Activated CD8-positive, alpha-beta T cell treated with anti-CD3 and anti-CD28 coated beads, Interleukin-2, amount 10 ng/mL, durations not matched to agents 7 days and 5 days (primary cell): ENCODE measurements at places on chromosomes 16 and 17. TPM values are rescaled to one million over a fixed set of nuclear protein-coding genes. Genes with fewer than 3 reads are reported as not detected.

The CALB2 gene
- not detected for total RNA-seq

The ZFPM1 gene
- 15.8 TPM for total RNA-seq

The CHST5 gene
- total RNA-seq: not detected

The ANKFN1 gene
- not detected for total RNA-seq

The CFAP97D1 gene
- not detected for total RNA-seq

The SPDYE4 gene
- total RNA-seq: not detected

The SLC16A5 gene
- 4.6 TPM for total RNA-seq

The KRTAP4-6 gene
- total RNA-seq: not detected

DNA sequence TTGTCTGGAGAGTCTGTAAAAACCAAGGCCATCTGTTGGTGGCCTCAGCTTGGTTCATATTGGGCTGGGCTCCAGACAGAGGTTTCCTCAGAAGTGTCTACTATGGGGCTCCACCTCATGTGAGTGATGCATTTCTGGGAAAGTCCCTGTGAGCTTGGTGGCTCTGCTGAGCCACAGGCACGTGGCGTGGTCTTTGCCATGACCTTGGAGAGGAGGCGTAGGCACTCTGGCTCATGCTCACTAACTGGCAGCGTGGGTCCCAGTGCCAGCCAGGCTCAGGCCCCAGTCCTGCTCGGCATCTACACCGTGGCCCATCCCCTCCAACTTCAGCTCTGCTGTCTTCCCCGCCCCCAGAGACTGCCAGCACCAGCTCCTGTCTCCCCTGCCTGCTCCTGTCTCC lies 10.7 kb upstream of the SMTNL2 start:
- H3K36me3 ChIP-seq: no peaks in the 10 kb centered on the region
- peaks cover 9% of the 10 kb centered on the region for H3K27me3 ChIP-seq
- peaks cover 11% of the 10 kb centered on the region for H3K4me1 ChIP-seq
- peak; percentile 33 for DNase-seq
- no peak overlapping the region for H3K4me3 ChIP-seq
- H3K27ac ChIP-seq: no peak overlapping the region

GRCh38 chr17:77230436-77230830 lies 89.7 kb downstream of the SEC14L1 start:
- H3K27me3 ChIP-seq: no peaks in the 10 kb centered on the region
- peaks cover 18% of the 10 kb centered on the region for H3K4me1 ChIP-seq
- H3K36me3 ChIP-seq: peaks cover 2% of the 10 kb centered on the region
- H3K27ac ChIP-seq: no peak overlapping the region
- H3K4me3 ChIP-seq: no peak overlapping the region

GRCh38 chr16:74607310-74607961 lies 522 bp upstream of the GLG1 start:
- peaks cover 58% of the 10 kb centered on the region for H3K4me1 ChIP-seq
- peaks cover 29% of the 10 kb centered on the region for H3K36me3 ChIP-seq
- H3K27me3 ChIP-seq: no peaks in the 10 kb centered on the region
- H3K4me3 ChIP-seq: peak overlapping the region; percentile 88

- H3K4me1 ChIP-seq: no peaks in the 10 kb centered on the region
- H3K27me3 ChIP-seq: peaks cover 4% of the 10 kb centered on the region
- no peak overlapping the region for H3K27ac ChIP-seq
- H3K4me3 ChIP-seq: no peak overlapping the region
- DNase-seq: no peak
These were observed 49.7 kb downstream of the SRL start for GRCh38 chr16:4192206-4192605.

DNA sequence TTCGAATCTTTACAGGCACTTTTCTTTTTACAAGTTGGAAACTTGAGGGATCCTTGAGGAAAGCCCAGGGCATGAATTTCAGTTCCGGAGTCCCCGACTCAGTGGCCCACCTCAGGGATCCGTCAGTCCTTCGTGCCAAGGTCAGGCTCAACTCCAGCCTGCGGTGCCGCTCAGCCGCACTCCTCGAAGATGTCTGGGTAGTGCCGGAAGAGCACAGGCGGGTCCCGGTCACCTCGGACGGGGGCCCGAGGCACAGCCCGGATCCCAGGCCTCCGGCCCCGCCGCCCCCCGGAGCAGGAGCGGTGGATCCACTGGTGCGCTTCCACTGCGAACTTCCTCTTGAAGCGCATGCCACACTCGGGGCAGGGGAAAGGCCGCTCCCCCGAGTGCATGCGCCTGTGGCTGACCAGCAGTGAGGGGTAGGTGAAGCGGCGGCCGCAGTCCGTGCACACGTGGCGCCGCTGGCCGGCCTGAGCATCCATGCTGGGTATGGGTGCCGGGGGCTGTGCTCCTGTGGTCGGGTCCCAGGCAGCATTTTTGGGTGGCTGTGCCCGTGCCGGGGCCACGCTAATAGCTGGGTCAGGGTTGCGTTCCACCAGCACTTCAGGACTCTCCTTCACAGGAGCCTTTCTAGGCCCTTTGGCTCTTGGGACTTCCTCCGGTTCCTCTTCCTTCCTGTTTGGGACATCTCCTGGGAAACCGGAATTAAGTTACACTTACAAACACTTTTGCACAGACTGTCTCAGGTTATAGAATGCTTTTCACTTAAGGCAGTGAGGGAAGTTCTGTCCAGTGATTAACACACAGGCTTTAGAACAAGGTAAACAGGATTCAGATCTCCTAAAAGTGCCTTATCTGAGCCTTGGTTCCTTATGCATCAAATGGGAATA lies 1.5 kb downstream of the ZNF688 start:
- H3K4me1 ChIP-seq: peaks cover 50% of the 10 kb centered on the region
- no peaks in the 10 kb centered on the region for H3K27me3 ChIP-seq
- DNase-seq: no peak
- H3K27ac ChIP-seq: peak overlapping the region; percentile 39
- H3K4me3 ChIP-seq: peak overlapping the region; percentile 31
- peaks cover 14% of the 10 kb centered on the region for H3K36me3 ChIP-seq

- H3K4me3 ChIP-seq: no peak overlapping the region
- no peaks in the 10 kb centered on the region for H3K36me3 ChIP-seq
- no peak overlapping the region for H3K27ac ChIP-seq
- no peaks in the 10 kb centered on the region for H3K27me3 ChIP-seq
These were observed 368.2 kb downstream of the SNX29 start for GRCh38 chr16:12344577-12345343.

DNA sequence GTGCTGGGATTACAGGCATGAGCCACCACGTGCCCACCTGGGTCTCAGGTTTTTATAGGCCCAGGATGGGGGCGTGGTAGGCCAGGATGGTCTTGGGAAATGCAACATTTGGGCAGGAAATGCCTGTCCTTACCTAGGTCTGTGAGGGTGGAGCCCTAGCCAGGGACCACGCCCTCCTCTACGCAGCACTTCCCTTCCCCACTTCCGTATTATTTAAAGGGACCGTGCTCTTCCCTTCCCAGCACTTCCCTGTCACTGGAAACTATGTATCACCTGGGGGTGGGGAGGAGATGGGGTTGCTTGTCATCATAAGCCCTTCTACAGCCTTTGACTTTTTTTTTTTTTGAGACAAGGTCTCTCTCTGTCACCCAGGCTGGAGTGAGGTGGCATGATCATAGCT lies 238.9 kb upstream of the NLRP1 start:
- peaks cover 10% of the 10 kb centered on the region for H3K27me3 ChIP-seq
- DNase-seq: no peak
- H3K4me3 ChIP-seq: no peak overlapping the region
- no peaks in the 10 kb centered on the region for H3K4me1 ChIP-seq
- H3K27ac ChIP-seq: no peak overlapping the region
- H3K36me3 ChIP-seq: no peaks in the 10 kb centered on the region

- peaks cover 29% of the 10 kb centered on the region for H3K4me1 ChIP-seq
- DNase-seq: peak; percentile 71
These were observed 39.6 kb upstream of the MEOX1 start for GRCh38 chr17:43701318-43701743.

DNA sequence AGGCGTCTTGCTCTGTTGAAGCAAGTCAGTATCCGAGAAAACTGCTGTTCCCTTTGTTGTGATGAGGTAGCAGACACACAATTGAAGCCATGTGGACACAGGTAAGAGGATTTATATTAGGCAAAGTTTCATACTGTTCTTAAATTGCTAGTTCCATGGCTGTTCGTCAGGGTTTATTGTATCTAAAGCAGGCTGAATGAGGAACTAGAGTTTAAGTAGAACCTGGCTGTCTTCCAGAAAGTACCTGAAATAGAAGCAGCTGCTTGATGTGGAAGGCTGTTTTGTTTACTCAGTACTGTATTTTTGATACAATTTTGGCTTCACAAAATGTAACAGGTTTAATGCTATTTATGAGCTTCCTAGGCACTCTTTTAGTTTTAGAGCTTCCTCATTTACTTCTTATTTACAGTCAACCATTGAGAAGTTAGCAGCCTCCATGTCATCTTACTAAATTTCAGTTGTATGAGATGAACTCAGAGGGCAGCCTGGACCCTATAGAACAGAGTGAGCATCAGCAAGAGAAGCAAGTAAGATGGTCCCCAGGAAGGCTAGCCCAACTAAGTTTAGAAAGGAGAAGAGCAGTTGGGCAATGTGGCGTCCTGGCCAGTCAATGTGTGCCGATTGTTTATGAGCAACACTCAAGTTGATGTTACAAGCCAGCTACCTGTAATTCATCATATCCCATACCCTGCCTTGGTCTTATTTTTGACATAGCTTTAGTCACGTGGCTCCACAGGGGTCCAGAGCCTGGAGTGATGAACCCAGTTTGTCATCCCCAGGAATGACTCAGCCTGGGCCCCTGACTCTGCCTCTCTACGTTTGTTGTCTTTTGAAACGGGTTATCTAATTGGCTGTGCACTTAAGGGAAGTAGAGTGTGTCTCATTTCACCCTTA lies 9.7 kb upstream of the ARL2BP start:
- H3K27ac ChIP-seq: no peak overlapping the region
- H3K27me3 ChIP-seq: no peaks in the 10 kb centered on the region
- H3K4me1 ChIP-seq: peaks cover 8% of the 10 kb centered on the region
- no peak overlapping the region for H3K4me3 ChIP-seq

GRCh38 chr17:17739388-17740066 lies 58.3 kb downstream of the RAI1 start:
- peaks cover 44% of the 10 kb centered on the region for H3K4me1 ChIP-seq
- H3K27me3 ChIP-seq: no peaks in the 10 kb centered on the region
- DNase-seq: no peak

GRCh38 chr17:40459636-40460603 lies 16.7 kb downstream of the IGFBP4 start:
- no peak for DNase-seq
- H3K27me3 ChIP-seq: no peaks in the 10 kb centered on the region
- peaks cover 2% of the 10 kb centered on the region for H3K4me1 ChIP-seq
- H3K36me3 ChIP-seq: peaks cover 10% of the 10 kb centered on the region

- H3K27me3 ChIP-seq: peaks cover 2% of the 10 kb centered on the region
- no peaks in the 10 kb centered on the region for H3K4me1 ChIP-seq
- no peak overlapping the region for H3K27ac ChIP-seq
These were observed 47.3 kb downstream of the ZCCHC14 start for GRCh38 chr16:87445486-87445885.

GRCh38 chr17:77002103-77003045 lies 134.2 kb downstream of the MGAT5B start:
- no peak for DNase-seq
- H3K36me3 ChIP-seq: no peaks in the 10 kb centered on the region
- no peaks in the 10 kb centered on the region for H3K27me3 ChIP-seq
- no peak overlapping the region for H3K4me3 ChIP-seq
- peaks cover 24% of the 10 kb centered on the region for H3K4me1 ChIP-seq
